Osteocyte (in vitro differentiated cells): ENCODE measurements at places on chromosomes 6 and 20. TPM values are rescaled to one million over a fixed set of nuclear protein-coding genes. Genes with fewer than 3 reads are reported as not detected.

DNA sequence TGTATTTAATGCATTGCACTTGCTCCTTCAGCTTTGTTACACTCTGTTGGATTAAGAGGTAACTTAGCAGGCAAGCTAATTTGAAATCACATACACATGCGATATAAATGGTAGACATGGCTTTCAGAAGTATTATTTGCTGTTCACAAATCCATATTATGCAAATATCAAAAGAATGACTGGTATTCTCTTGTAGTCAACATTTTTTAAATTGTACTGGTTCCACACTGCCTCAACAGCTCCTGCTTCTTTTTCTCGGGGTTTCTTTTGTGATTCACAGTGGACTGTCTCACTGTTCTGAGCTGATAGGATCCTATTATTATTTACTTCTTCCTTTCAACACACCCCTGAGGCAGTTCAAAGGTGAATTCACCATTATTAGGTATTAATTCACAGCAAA lies 927.4 kb downstream of the KIF16B start:
- DNase-seq = no peak

The RIMS4 gene
- total RNA-seq = 0.73 and 0.75 TPM in 2 replicates

GRCh38 chr6:159071843-159072769 lies 27.3 kb upstream of the TAGAP start:
- DNase-seq = peak; percentile 25

The ZNF292 gene
- total RNA-seq = 37.2 and 38.8 TPM in 2 replicates

DNA sequence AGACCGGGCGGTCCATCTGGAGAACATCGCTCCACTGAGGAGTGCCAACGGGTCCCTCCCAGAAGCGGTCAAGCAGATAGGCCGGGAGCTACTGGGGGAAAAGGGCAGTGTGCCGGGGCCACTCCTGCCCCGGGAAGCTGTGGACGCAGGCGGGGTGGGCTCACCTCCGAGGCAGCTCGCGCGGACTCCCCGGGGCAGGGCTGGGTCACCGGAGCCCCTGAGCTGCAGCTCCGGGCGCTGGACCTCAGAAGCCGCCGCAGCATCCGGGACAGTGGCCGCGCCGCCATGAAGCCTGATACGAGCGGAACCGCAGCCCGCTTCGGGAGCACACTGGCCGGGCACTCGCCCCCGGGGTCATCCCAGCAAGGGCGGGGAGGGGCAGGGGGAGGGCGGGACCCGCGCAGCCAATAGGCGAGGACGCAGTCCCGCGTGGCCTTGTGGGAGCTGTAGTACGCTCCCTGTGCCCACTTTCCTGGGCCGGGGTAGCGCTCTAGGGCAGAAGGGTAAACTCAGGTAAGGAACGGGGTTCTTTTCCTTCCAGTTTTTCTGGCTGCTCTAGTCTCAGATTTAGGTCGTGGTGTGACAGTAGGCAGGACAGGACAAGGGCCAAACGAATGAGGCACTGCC lies at the start of gene MOCS1:
MOCS1 (minus strand) TSS at position 332 of the 627 bp plus-strand sequence; CDS start at position 287, 45 bp downstream.
- DNase-seq = peak; percentile 87

GRCh38 chr6:99185525-99185924 lies 163.9 kb downstream of the FAXC start:
- DNase-seq = no peak

The BFSP1 gene
- total RNA-seq = 12.6 and 13.8 TPM in 2 replicates

GRCh38 chr20:18815194-18815942 lies 1.8 kb downstream of the SCP2D1 start:
- DNase-seq = no peak

- DNase-seq = no peak
These were observed 97.8 kb downstream of the JARID2 start for GRCh38 chr6:15343490-15344191.

DNA sequence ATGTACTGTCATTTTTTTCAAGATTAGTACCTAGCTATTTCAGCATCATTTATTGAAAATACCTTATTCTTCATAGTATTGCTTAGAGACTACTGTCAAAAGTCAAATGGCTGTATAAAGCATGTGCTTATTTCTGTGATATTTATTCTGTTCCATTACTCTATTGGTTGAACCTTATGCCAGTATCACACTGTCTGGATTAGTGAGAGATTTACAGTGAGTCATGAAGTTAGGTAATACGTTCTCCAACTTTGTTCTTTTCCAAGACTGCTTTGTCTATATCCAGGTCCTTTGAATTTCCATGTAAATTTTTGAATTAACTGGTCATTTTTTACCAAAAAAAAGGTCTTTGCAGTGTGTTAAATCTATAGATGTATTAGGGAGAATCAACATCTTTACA lies 18.6 kb upstream of the RNF217 start:
- DNase-seq = no peak

The OTOR gene
- not detected in 2 replicates for total RNA-seq

The MYLK2 gene
- 0.10 and 0.27 TPM in 2 replicates for total RNA-seq

DNA sequence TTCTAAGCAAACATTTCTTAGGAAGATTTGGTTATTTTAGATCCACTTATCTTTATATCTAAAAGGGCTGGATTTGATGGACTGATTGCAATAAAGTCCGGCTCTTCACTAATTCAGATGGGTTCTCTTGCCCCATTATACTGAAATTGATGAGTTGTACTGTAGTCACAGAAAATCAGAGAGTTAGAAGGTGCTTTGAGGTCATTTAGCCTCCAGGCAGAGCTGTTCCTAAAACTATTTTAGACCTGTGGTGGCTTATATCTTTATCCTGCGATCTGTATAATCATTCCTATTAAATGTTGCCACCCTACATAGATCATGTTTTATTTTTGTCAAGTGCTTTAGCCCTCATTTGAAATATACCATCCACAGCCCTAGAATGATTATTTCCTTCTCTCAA lies 61.3 kb upstream of the ATXN1 start:
- DNase-seq = no peak

The RALGAPA2 gene
- total RNA-seq = 15.2 and 19.1 TPM in 2 replicates

- DNase-seq = peak; percentile 69
These were observed 112.2 kb downstream of the SYCP2 start for GRCh38 chr20:59821201-59821600.

- DNase-seq = no peak
These were observed 8.2 kb downstream of the CDC25B start for GRCh38 chr20:3804254-3804751.

The C20orf141 gene
- total RNA-seq = not detected in 2 replicates

The HDDC2 gene
- 51.0 and 56.6 TPM in 2 replicates for total RNA-seq

- DNase-seq = no peak
These were observed 162.8 kb downstream of the SYNE1 start for GRCh38 chr6:152474354-152474753.

- DNase-seq = no peak
These were observed 136.4 kb downstream of the TBXT start for GRCh38 chr6:166031275-166031674.
